Inflammatory macrophage treated with lipopolysaccharide for 4 hours (primary cell): ENCODE measurements at places on chromosomes 16 and 17.

DNA sequence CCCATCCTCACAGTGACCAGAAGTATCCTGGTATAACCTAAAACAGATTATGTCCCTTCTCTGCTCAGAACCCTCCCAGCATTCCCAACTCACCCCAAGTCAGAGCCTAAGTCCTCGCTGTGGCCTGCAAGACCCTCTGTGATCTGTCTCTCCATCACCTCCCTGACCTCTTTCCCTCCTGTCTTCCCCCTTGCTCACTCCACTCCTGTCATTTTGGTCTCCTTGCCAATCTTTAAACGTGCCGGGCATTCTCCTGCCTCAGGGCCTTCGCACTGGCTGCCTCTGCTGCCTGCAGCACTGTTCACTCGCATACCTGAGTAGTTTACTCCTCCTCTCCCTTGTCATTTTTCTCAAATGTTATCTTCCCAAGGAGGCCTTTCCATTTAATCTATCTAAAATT lies 97.7 kb downstream of the GSG1L start:
- no peak for DNase-seq

DNA sequence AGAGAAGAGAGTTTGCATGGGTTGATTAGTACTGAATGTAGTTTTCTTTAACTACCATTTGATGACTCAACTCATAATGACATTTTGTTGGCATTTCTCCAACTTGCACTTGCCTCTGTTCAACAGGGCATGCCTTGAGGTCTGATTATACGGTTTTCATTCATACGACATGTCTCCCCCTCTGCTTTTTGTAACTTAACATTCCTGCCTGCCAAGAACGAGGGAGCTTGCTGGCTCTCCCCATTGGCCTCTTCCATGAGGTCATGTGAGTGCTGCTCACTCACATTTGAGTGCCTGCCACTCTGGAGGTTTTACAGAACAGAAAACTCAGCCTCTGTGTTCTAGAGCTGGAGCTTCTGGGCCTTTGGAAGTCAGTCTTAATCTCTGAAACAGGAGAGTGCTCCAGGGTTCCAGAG lies 19.7 kb downstream of the MAP2K6 start:
- DNase-seq: no peak

DNA sequence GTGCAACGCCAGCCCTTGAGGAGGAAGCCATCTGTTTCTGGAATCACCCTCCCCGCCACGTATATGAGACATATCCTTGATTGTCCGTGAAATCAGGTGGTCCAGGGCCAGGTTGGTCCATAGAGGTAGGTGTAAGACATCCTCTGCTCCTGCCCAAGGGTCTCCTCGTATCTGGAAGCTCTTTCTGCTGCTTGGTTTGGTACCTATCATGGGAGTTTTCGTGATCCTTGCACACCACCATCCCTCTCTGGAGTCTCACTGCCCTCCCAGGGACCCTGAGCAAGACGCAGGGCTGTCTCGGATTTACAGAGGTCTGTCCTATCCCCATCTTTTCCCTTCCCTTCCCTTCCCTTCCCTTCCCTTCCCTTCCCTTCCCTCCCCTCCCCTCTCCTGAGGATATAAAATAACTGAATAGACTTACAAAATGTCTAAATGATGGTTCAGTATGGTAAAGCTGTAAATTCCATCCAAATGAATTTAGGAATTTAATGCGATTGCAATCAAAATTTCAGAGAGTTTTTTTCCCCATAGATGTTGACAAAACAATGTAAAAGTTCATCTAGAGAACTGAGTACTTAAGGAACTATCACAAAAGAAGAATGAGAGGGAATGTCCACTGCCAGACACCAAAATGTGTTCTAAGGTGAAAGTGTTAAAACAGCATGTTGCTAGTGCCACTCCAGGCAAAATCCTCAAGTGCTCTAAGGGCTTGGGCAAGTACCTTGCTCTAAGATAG lies 2.0 kb upstream of the CCDC42 start:
- no peak for DNase-seq

DNA sequence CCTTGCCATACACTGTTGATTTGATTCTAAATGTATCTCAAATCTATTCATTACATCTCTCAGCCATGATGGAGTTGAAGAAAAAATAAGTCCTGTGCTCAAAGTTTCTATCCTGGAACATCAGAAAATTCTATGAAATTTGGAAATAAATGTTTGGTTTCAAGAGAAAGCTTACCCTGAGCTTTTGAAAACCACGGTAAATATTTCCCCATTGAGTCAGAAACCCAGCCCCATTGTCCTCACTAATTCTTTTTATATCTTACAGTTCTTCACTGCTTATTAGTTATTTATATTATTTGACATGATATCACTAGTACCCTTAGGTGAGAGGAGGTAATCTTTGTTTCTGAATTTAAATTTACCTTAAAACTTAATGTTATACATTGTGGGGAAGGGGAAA lies 128.5 kb downstream of the MRTFB start:
- DNase-seq: no peak

DNA sequence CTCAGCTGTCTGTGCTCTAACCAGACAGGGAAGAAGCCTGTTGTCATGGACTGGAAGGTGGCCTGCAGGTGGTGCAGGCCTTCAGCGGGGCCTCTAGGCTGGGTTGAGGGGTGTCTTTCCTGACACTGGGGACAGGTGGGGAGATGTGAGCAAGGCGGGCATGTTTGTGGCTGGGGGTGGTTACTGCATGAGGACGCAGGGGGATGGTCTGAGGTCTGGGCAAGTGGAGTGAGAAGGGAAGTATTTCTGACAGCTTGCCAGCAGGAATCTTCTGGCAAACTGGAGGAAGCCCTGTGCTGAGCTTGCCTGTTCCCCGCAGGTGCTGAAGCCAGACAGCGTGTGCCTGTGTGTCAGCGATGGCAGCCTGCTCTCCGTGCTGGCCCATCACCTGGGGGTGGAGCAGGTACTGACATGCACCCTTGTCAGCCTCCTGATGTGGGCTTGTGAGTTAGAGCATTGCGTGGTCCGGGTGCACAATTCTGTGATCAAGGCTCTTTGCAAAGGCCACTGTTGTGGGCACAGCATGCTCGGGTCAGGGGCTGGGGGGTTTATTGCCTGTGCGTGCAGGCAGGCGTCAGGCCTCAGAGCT lies 36.2 kb downstream of the PRMT7 start:
- DNase-seq: no peak

GRCh38 chr17:62755141-62755851 lies 52.8 kb downstream of the MARCHF10 start:
- no peak for DNase-seq
